A549 treated with Mapracorat at 1 μM for 4 hours (cell line): ENCODE measurements at places on chromosomes 1 and 21. TPM values are rescaled to one million over a fixed set of nuclear protein-coding genes. Genes with fewer than 3 reads are reported as not detected.

The ESPN gene
- 0.55 to 1.0 TPM (median 0.68 TPM) in 5 replicates for total RNA-seq

The KCNJ15 gene
- 0.27 to 0.55 TPM (median 0.32 TPM) in 3 of 5 replicates, not detected in the others for total RNA-seq

The SLAMF6 gene
- total RNA-seq: not detected in 5 replicates

The LCE6A gene
- total RNA-seq: not detected in 5 replicates

The WNT9A gene
- 6.8 to 10.2 TPM (median 7.9 TPM) in 5 replicates for total RNA-seq

The TRPM2 gene
- total RNA-seq: 5.5 to 10.6 TPM (median 8.1 TPM) in 5 replicates

The NR1I3 gene
- not detected in 5 replicates for total RNA-seq

The ALPL gene
- total RNA-seq: 0.18 to 0.50 TPM (median 0.31 TPM) in 5 replicates

The KRTAP21-2 gene
- not detected in 5 replicates for total RNA-seq

The HTR6 gene
- total RNA-seq: 0.15 to 0.22 TPM (median 0.19 TPM) in 4 of 5 replicates, not detected in the other

The RCSD1 gene
- 0.05 to 0.09 TPM (median 0.07 TPM) in 3 of 5 replicates, not detected in the others for total RNA-seq

The OPTC gene
- total RNA-seq: not detected in 5 replicates

The OR2L13 gene
- not detected in 5 replicates for total RNA-seq

The OR2L2 gene
- total RNA-seq: not detected in 5 replicates

The SRP9 gene
- 219 to 280 TPM (median 242 TPM) in 5 replicates for total RNA-seq

The WNT3A gene
- 0.04 to 0.06 TPM in 2 of 5 replicates, not detected in the others for total RNA-seq

The UBXN10 gene
- total RNA-seq: not detected in 5 replicates

The C2CD2 gene
- total RNA-seq: 5.9 to 7.5 TPM (median 6.7 TPM) in 5 replicates

The TMEM52 gene
- 0.30 to 1.3 TPM (median 0.85 TPM) in 5 replicates for total RNA-seq

The KCNQ4 gene
- 0.20 to 0.34 TPM (median 0.26 TPM) in 5 replicates for total RNA-seq

The SPOCD1 gene
- 3.3 to 4.5 TPM (median 3.8 TPM) in 5 replicates for total RNA-seq

The LCE1A gene
- not detected in 5 replicates for total RNA-seq

The UTS2 gene
- not detected in 5 replicates for total RNA-seq

The ZNF697 gene
- total RNA-seq: 1.2 to 1.7 TPM (median 1.5 TPM) in 5 replicates

The TIE1 gene
- total RNA-seq: not detected in 5 replicates

The GBP7 gene
- total RNA-seq: not detected in 5 replicates

The LRRC39 gene
- 0.10 to 0.15 TPM (median 0.10 TPM) in 3 of 5 replicates, not detected in the others for total RNA-seq

The KRTAP19-3 gene
- total RNA-seq: not detected in 5 replicates

The FRRS1 gene
- 1.5 to 2.3 TPM (median 1.9 TPM) in 5 replicates for total RNA-seq

The KIAA0319L gene
- total RNA-seq: 13.7 to 15.8 TPM (median 14.2 TPM) in 5 replicates

The ANXA9 gene
- 0.51 to 1.2 TPM (median 0.92 TPM) in 5 replicates for total RNA-seq

The OR2G6 gene
- total RNA-seq: not detected in 5 replicates

The GUCA2A gene
- total RNA-seq: not detected in 5 replicates

The PTGER3 gene
- total RNA-seq: not detected in 5 replicates

The DMBX1 gene
- total RNA-seq: 0.63 to 1.2 TPM (median 0.94 TPM) in 5 replicates

The CLEC20A gene
- not detected in 5 replicates for total RNA-seq

The RGS16 gene
- 0.25 to 0.45 TPM (median 0.28 TPM) in 5 replicates for total RNA-seq

The FAM3B gene
- not detected in 5 replicates for total RNA-seq

The HECTD3 gene
- 13.7 to 19.5 TPM (median 18.6 TPM) in 5 replicates for total RNA-seq

The PIK3R3 gene
- 1.2 to 1.5 TPM (median 1.4 TPM) in 5 replicates for total RNA-seq

The SPRR2B gene
- not detected in 5 replicates for total RNA-seq

The ATP13A2 gene
- total RNA-seq: 22.7 to 31.8 TPM (median 27.1 TPM) in 5 replicates

The HJV gene
- not detected in 5 replicates for total RNA-seq
